Islet precursor cell (in vitro differentiated cells): ENCODE measurements at places on chromosomes 11 and 22.

GRCh38 chr11:121476379-121477032, 23.7 kb upstream of the SORL1-AS1 start:
- no peak for DNase-seq

GRCh38 chr11:46895821-46896220, 22.5 kb downstream of the LRP4 start:
- DNase-seq: no peak

- DNase-seq: no peak
Measured at GRCh38 chr11:32210556-32210955, 119.7 kb downstream of the RCN1 start.

DNA sequence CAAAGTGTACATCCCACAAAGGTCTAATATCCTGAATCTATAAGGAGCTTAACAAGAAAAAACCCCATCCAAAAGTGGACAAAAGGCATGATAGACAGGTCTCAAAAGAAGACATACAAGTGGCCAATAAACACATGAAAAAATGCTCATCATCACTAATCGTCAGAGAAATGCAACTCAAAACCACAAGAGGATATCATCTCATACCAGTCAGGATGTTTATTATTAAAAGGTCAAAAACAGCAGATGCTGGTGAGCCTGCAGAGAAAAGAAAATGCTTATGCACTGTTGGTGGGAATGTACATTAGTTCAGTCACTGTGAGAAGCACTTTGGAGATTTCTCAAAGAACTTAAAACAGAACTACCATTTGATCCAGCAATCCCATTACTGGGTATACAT, 12.7 kb downstream of the LGALS12 start:
- no peak for DNase-seq

- no peak for DNase-seq
Measured at GRCh38 chr11:116808262-116809175, 14.6 kb downstream of the APOA4 start.

DNA sequence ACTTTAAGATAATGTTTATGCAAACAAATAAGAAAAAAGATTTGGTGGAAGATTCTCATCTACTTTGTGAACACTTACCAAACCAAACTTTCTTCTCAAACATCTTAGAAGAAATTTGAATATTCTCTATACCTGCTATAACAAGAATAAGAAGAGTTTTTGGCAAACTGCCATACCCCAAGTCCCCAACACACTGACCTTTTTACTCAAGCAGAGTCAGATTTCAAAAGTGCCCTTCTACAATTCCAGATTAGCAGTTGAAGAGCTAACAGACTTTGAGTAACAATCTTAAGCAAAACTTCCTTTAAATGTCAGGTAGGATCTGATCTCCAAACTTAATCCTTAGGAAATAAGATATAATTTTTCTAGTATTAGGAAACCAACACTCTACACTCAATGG, 33.9 kb downstream of the TSG101 start:
- no peak for DNase-seq

DNA sequence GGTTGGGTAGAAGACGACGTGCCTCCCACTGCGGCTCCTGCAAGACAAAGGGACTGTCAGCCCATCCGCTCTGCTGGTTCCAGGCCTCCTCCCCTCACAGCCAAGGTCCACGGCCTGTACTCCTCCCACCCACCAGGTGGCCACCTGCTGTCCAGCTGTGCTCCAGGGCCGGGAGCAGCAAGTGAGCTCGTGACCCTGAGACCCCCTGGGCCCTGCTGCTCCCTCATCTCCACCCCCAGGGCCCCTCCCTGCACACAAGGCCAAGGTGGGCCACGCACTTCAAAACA, 27.4 kb downstream of the TSPAN4 start:
- peak; percentile 82 for DNase-seq

GRCh38 chr11:100098560-100098959, 588.5 kb upstream of the ARHGAP42 start:
- no peak for DNase-seq

- peak; percentile 64 for DNase-seq
Measured at GRCh38 chr11:19723572-19724342, 11.1 kb downstream of the NAV2 start.

DNA sequence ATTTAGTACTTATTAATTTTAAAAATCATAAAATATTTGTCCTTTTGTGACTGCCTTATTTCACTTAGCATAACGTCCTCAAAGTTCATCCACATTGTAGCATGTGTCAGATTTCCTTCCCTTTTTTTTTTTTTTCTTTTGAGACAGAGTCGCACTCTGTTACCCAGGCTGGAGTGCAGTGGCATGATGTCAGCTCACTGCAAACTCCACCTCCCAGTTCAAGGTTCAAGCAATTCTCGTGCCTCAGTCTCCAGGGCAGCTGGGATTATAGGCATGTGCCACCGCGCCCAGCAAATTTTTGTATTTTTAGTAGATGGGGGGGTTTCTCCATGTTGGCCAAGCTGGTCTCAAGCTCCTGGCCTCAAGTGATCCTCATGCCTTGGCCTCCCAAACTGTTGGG, 10.6 kb downstream of the RAB6A start:
- DNase-seq: no peak

GRCh38 chr11:88421530-88421929, 84.0 kb upstream of the CTSC start:
- DNase-seq: no peak

GRCh38 chr11:31127290-31127689, 242.2 kb downstream of the DCDC1 start:
- DNase-seq: no peak

- no peak for DNase-seq
Measured at GRCh38 chr11:72330131-72330727, 86.3 kb upstream of the PHOX2A start.

GRCh38 chr11:9089636-9090035, 1.8 kb downstream of the SCUBE2 start:
- DNase-seq: no peak

DNA sequence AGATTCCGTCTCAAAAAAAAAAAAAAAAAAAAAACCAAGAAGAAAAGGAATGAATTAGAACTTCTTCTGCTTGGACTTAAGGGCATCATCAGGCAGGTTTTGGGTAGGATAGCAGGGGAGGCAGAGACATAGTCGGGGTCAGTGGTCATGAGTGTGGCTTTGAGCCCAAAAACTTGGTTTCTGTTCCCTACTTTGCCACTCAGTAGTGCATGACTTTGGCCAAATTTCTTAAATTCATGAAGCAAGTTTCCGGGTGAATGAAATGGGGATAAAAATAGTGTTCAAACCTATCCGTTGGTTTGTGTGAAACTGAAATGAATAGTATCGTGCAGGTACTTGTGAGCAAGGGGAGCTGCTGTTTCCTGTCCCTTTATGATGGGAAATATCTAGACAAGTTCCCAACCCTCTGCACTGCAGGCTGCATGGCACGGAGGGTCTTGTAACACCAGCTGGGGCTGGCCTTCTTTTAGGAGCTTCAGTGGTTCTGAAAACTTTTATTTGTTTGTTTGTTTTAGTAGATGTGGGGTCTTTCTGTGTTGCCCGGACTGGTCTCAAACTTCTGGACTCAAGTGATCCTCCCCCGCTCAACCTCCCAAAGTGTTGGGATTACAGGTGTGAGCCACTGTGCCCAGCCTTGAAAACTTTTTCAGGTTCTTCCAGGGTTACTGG, 18.4 kb downstream of the NEAT1 start:
- no peak for DNase-seq

DNA sequence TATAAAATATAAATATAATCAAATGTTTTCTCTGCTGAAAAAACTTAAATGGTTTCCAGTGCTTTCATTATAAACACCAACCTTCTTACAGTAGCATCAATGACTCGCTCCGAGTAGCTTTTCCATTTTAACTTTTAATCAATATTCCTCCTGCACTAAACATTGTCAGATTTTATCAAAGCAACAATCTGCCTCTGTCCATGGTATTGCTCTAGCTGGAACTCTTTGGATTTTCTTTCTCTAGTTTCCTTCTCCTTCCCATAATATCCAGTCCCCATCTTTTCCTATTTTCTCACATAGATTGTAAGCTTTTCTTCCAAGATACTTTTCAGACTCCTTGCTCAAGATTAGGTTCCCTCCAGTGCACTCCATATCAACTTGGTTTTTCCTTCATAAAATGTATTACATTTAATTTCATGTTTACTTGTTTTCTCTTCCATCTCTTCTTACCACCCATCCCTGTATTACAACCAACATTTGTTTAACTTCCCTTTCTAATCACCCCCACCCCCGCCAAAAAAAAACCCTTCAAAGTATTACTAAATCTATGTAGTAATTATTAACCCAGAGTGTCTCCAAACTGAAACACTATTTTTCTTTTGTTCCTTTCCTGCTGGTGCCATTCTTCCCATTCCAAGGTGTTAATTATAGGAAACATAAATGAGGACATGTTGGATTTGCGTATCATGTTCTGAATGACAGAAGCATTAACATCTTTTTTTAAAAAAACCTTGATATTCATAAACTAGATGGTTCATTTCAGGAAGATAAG, 716.5 kb downstream of the NELL1 start:
- DNase-seq: no peak
